ENCODE measurements at places on chromosomes 6 and 20.
A peak's percentile ranks its signal among the peaks of the same experiment; 100 is the strongest.

- H3K4me3 ChIP-seq, result no peak overlapping the region
- no peaks in the 10 kb centered on the region for H3K4me1 ChIP-seq
- DNase-seq, result no peak
- no peak overlapping the region for H3K27ac ChIP-seq
Measured at GRCh38 chr20:53510262-53510661, 83.4 kb downstream of the ZNF217 start.

GRCh38 chr6:147057705-147058342, 146.4 kb upstream of the STXBP5 start:
- H3K4me3 ChIP-seq, result no peak overlapping the region
- H3K4me1 ChIP-seq, result peaks cover 11% of the 10 kb centered on the region
- DNase-seq, result no peak
- no peak overlapping the region for H3K27ac ChIP-seq
- H3K36me3 ChIP-seq, result no peaks in the 10 kb centered on the region

GRCh38 chr20:51014797-51015722, 7.8 kb downstream of the KCNG1 start:
- H3K36me3 ChIP-seq, result no peaks in the 10 kb centered on the region
- 0 out of 2 replicates have a peak overlapping the region, but pooled peaks have one; percentile 28 for H3K4me3 ChIP-seq
- H3K27me3 ChIP-seq, result no peaks in the 10 kb centered on the region
- peaks cover 24% of the 10 kb centered on the region for H3K4me1 ChIP-seq

GRCh38 chr6:80454661-80455365, 348.3 kb downstream of the BCKDHB start:
- H3K4me3 ChIP-seq, result no peak overlapping the region
- no peaks in the 10 kb centered on the region for H3K36me3 ChIP-seq
- H3K27me3 ChIP-seq, result no peaks in the 10 kb centered on the region

GRCh38 chr6:84486526-84486925, 259.1 kb upstream of the CEP162 start:
- H3K4me1 ChIP-seq, result no peaks in the 10 kb centered on the region
- no peaks in the 10 kb centered on the region for H3K27me3 ChIP-seq
- H3K36me3 ChIP-seq, result no peaks in the 10 kb centered on the region
- H3K27ac ChIP-seq, result no peak overlapping the region

- H3K4me3 ChIP-seq, result no peak overlapping the region
- no peaks in the 10 kb centered on the region for H3K27me3 ChIP-seq
- no peak for DNase-seq
- H3K27ac ChIP-seq, result no peak overlapping the region
Measured at GRCh38 chr6:79548304-79548703, 11.1 kb upstream of the LCA5 start.

GRCh38 chr6:168691774-168692173, 250.8 kb downstream of the SMOC2 start:
- H3K4me1 ChIP-seq, result peaks cover 14% of the 10 kb centered on the region
- no peaks in the 10 kb centered on the region for H3K27me3 ChIP-seq
- H3K36me3 ChIP-seq, result no peaks in the 10 kb centered on the region
- no peak overlapping the region for H3K27ac ChIP-seq
- DNase-seq, result no peak
- no peak overlapping the region for H3K4me3 ChIP-seq

GRCh38 chr20:17947474-17947815, 21.1 kb downstream of the SNX5 start:
- peaks cover 99% of the 10 kb centered on the region for H3K36me3 ChIP-seq
- H3K4me1 ChIP-seq, result no peaks in the 10 kb centered on the region
- no peak overlapping the region for H3K4me3 ChIP-seq
- DNase-seq, result no peak

Measured in GM23338 (cell line).